Stimulated activated CD4-positive, alpha-beta T cell treated with anti-CD3 and anti-CD28 coated beads, Interleukin-4, amount 100 ng/mL, for 4 hours (primary cell): ENCODE measurements at places on chromosomes 12 and 14.

GRCh38 chr12:12777092-12777491 lies 8.4 kb upstream of the APOLD1 start:
- no peak for DNase-seq

DNA sequence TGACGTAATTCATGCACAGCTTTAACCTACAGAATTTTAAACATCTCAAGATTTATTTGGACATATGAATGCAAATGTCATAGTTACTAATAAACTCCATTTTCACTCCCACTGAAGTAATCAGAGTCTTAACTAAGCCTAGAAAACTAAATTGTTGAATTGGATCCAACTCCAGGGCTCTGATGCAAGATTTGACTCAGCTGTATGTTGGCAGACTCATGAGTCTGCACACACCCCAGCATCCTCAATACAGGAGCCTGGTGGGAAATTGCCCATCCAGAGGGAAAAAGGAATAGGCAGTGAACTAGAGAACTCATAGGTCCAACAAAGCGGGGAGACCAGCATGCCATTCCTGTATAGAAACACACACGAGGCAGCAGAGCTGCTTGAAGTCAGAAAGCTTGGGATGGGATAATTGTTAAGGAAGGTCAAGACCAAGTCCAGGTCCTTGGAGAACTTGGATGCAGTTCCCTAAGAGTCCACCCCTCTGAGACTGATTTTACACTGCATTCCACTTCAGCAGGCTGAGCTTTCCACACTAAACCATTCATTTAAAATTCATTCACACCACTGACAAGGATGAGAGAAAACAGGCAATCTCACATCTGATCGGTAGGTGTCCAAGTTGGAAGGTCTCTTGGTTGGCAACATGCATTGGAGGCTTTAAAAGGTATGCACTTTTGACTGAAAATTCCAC lies 14.4 kb downstream of the TMTC1 start:
- DNase-seq, result no peak

- DNase-seq, result no peak
Observed at GRCh38 chr14:74571901-74572725, 39.9 kb downstream of the LTBP2 start.

DNA sequence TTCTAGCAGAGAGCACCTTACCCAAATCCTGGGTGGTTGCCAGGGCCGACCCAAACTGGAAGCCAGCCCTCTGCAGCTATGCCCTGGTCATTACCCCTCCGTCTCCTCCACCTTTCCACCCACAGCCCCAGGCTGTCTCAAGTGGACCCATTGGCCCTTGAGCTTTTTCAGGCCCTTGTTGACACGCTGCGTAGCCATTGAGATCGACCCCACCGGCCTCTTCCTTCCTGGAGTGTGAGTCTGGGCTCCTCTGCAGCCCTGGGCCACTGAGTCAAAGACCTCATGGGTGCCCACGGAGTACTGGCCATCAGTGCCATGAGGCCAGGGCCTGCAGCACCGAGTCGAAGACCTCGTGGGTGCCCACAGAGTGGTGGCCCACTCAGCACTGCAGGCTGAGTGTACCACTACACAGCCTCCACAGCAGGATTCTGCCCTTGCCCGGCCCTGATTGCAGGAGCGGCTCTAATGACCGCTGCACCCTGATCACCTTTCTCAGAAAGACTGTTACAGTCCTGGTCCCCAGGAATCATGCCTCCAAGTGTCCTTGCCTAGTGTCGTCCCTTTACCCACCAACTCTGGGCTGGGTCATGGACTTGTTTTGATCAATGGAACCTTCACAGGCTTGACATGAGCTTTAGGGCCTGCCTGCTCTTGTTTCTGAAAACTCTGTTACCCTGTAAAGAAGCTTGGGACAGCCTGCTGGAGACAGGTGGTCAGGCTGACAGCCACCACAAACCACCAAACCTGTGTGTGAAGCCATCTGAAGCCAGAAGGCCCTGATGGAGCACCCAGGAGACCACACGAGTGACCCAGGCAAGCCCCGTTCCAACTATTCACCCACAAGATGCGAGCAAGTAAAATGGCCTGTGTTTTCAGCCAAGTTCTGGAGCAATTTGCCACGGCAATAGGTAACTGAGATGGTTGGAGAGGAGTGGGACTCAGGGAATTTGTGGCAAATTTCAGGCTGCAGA lies 39.6 kb upstream of the TRAF3 start:
- DNase-seq, result no peak

DNA sequence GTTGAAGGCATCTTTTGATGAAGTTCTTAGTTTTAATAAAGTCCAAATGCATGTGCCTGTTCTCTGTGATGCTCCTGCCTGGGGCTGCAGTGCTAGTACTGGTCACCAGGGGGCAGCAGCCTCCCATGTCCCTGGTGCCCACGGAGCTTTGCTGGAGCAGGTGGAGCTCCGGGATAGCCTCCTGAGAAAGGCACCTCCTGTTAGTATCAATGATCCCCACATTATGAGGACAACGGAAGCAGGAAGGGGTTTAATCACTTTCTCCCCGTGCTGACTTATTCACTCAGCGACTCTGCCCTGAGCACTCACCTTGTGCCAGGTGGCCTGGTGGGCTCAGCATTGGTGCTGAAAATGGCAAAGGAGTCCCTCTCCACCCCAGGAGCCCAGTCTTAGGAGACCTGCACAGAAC lies 123.0 kb upstream of the PZP start:
- peak; percentile 58 for DNase-seq

DNA sequence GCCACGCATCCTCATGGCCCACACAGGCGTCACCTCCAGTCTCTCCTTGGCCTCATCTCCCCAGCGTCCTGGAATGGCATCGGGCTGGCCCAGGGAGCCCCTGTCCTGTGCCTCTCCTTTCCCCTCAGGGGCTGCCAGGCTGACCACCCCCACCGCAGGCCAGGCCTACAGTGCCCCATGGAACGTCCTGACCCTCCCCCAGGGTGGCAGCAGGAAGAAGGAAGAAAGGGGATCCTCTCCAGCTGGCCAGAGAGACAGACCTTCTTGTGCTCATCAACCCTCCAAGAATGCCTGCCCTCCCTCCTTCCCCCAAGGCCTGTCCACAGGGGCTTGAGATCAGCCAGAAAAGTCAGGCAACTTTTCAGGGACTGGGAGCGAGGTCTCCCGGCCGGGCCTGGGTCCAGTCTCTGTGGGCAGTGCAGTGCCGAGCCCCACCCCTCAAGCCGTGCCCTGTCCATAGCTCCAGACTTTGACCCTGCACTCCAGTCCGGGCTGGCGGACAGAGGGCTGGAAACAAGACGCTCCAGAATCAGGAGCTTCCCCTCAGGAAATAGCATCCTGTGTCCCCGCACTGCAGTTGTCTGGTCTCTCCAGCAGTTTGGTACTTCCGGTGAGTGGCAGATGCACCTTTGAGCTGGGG lies at the start of gene DAO:
DAO (plus strand) TSS at position 478 of the 640 bp plus-strand sequence. CDS start 4,915 bp downstream, outside the sequence.
- DNase-seq, result no peak

GRCh38 chr12:76860256-76860655 lies 18.6 kb downstream of the CSRP2 start:
- no peak for DNase-seq

DNA sequence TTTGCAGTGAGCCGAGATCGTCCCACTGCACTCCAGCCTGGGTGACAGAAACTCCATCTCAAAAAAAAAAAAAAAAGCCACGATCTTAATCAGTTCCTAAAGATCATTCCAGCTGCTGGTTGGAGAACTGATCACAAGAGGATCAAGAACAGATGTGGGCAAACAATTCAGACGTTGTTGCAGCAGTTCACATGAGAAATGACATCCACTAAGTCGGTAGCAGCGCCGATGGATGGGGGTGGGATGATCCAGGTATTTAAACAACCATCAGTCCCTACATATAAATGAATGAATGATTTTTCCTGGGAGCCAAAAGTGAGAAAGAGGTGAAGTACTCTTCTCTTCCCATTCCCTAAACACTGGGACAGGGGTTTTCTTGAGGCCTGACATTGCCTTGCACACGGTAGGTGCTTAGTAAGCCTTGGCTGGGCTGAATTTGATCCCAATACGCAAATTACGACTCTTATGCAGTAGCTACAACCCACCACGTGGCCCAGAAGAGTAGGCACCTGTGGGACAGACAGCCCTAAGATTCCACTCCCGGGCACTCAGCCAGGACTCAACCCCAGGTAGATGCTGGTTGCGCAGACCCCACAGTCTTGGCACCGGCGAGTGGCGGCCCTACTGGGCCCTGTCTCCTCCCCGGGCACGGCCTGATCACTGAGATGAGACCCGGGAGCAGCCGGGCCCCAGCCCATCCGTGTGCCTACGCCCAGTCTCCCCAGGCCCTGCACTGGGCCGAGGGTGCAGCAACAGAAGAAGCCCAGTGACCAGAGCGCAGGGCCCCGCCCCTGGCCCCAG lies 565 bp downstream of the SPRYD3 start:
- DNase-seq, result no peak

DNA sequence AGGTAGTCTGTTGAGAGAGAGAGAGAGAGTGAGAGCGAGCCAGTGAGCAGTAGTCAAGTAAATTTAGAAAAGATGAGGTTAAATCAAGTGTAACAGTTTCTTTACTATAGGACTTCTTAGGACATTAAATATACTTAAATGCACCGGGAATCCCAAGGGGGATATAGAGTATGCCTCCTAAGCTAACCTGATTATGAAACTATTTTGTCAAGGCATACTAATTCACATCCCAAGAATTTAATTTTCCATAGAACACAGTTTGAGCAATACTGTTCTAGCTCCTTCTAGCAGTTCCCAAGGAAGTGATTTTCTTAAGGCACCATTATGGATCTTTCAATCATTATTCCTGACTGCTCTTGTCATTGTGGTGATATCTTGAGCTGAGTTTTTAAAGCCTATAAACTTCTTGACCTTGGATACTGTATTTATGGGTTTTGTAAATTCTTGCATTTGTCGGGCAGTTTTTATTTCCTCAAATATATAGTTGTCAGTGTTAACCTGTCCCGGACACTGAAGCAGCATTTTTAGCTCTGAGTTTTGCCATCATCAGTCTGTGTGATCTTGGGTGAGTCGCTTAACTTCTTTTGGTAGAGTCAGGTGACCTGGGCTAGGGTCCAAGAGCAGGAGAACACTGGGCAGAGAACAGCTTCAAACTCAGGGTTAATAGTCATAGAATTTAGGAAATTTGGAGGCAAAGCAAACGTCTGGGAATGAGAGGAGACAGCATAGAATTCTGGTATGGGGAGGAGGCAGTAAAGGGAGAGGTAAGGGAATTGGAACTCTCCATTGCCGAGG lies 196.5 kb upstream of the FRMD6 start:
- no peak for DNase-seq

DNA sequence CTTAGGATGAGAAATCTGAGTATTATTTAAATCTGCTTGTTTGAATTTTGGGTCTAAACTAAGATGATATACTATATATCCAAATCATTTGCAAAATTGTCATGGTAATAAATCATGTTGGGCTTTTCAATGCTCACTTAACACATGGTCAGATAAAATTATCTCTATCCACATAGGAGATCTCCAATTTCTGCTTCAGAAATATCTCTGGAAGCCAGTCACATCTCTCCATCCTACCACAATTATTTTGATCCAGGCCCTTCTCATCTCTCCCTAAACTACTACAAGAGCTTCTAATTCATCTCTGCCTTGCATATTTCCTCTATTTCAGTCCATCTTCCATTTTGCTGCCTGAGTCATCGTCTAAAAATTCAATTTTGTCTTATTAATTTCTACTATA lies 3.8 kb downstream of the DCN start:
- no peak for DNase-seq

GRCh38 chr12:102483466-102483865 lies 3.1 kb upstream of the IGF1 start:
- DNase-seq, result no peak

DNA sequence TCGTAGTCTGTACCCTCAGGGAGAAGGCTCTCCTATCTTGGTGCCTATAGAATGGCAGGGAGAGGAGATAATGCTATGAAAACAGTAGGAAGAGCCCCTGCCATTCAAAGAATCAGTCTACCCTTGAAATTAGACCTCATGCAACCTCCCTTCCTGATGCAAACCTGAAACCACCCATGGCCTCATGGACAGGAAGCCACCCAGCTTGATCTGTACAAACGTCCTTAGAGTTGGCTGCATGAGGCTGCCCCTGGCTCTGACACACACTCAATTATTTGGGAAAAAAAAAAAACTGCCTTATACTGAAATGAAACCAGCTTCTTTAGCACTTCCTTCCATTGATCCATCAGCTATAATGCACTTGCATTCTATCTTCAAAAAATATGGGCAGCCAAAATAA lies 116.6 kb upstream of the BCL2L14 start:
- no peak for DNase-seq

DNA sequence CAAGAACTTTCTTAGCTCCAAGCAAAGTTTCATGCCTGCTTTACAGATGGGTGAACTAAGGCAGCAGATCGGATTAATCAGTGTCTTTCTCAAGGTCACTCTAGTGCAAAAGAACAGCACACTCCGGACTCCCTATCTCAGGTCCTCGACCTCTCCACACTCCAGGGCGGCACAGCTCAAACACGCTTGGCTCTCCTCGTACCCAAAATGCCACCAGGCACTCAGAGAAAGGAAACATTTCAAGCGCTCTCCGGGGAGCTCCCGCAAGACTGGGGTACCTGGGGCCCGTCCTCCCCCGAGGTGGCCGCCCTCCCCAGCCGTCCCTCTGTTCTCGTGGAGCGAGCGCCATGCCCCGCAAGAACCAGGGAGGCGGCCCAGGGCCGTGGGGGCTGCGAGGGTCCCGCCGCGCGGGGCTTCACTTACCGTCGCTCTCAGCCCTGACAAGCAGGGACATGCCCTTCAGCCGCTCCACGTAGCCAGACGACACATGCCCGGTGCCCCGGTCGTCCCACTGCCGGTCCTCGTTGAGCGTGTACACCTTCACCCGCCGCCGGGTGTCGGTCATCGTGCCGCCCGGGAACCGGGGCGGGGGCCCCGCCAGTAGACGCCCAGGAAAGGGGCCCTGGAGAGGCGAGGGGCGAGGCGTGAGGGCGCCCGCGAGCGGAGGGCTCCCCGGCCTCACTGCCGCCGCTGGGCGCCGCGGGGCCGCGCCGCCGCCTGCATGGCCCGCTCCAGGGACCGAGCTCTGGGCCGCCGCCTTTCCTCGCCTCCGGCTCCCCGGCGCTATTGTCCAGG lies 830 bp downstream of the PPP4R3A start:
- DNase-seq, result peak; percentile 39

DNA sequence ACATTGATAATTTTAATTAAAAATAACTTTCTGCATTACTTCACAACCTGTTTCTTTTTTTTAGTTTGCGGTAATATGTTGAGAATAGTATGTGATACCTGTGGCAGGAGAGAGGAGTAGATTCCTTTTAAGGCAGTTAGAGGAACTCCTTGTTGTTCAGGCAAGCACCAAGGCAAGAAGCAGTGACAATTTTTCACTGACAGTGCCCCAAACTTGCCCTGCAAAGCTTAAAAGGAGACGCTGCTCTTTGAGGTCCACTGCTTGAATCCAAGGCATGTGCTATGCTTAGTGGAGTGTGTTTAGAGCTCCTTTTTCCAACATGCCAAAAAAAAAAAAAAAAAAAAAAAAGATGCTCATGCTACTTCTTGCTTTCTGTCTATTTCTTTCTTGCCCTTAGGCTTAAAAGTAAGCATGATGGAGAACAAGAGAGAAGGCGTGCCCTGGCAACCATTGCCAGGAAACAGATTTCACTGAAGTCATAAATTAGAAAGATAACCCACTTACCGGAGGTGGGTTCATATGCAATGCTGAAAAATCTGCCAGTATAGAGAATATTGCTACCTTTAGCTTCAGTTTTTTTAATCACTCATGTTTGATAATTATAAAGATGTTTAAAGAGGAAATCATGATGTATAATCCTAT lies 58.3 kb upstream of the DYRK2 start:
- DNase-seq, result no peak
